ENCODE measurements at places on chromosomes 2 and 18. TPM values are rescaled to one million over a fixed set of nuclear protein-coding genes. Genes with fewer than 3 reads are reported as not detected.

RAMP1 gene
- total RNA-seq, result 0.23 TPM

SCN1A gene
- not detected for total RNA-seq

C18orf54 gene
- 8.6 TPM for total RNA-seq

DNAJC5G gene
- total RNA-seq, result not detected

UGT1A3 gene
- not detected for total RNA-seq

EXOC6B gene
- total RNA-seq, result 24.6 TPM

CERKL gene
- not detected for total RNA-seq

GAL3ST2 gene
- total RNA-seq, result under 0.01 TPM

ASXL2 gene
- total RNA-seq, result 6.8 TPM

UGT1A1 gene
- not detected for total RNA-seq

LBX2 gene
- 1.3 TPM for total RNA-seq

CYP26B1 gene
- not detected for total RNA-seq

NEB gene
- total RNA-seq, result 1.2 TPM

GALNT13 gene
- 2.7 TPM for total RNA-seq

CNDP1 gene
- total RNA-seq, result not detected

TUBA3E gene
- 0.09 TPM for total RNA-seq

KLF11 gene
- 5.2 TPM for total RNA-seq

ARHGEF4 gene
- 7.4 TPM for total RNA-seq

REG3G gene
- total RNA-seq, result not detected

ACKR3 gene
- not detected for total RNA-seq

IL36G gene
- total RNA-seq, result not detected

CHRNG gene
- total RNA-seq, result not detected

RAB3GAP1 gene
- 107 TPM for total RNA-seq

Data from smooth muscle cell of the umbilical artery (primary cell).